GM10248 (cell line): ENCODE measurements at places on chromosomes 12 and 14.

- no peak for DNase-seq
These were observed 99.8 kb upstream of the TMTC1 start for GRCh38 chr12:29883525-29883924.

GRCh38 chr12:105704787-105705186, 374.3 kb downstream of the C12orf75 start:
- DNase-seq: no peak

- no peak for DNase-seq
These were observed 219.7 kb downstream of the ACSS3 start for GRCh38 chr12:81297601-81298000.

- DNase-seq: no peak
These were observed 109.2 kb downstream of the IGF1 start for GRCh38 chr12:102371165-102371564.

GRCh38 chr14:94768521-94769390, 1.2 kb downstream of the GSC start:
- DNase-seq: no peak

GRCh38 chr12:107309020-107309419, 215.7 kb upstream of the CRY1 start:
- no peak for DNase-seq

DNA sequence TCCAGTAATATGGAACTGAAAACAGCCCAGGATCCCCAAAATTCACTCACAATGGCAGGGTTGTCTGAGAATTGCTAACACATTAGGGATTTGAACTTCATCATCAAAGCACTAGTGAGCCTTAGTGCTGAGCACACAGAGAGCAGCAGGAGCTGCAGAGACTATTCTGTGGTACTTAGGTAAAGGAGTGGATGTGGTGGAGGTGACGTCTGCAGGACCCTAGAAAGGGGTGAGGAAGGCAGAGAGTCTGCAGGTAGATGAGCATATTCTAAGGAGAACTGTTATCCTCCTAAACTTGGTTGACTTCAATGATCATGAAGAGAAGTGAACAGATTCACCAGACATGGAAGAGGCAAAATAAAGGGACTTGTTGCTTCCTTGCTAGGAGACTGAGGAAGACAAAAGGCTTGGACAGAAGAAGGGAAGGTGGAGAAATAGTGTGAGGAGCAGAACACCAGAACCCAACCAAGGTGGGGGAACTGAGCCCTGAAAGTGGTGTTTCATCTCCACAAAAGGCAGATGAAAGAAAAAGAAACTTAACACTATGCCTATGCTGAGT, 1164.0 kb downstream of the TMEM121 start:
- DNase-seq: no peak

DNA sequence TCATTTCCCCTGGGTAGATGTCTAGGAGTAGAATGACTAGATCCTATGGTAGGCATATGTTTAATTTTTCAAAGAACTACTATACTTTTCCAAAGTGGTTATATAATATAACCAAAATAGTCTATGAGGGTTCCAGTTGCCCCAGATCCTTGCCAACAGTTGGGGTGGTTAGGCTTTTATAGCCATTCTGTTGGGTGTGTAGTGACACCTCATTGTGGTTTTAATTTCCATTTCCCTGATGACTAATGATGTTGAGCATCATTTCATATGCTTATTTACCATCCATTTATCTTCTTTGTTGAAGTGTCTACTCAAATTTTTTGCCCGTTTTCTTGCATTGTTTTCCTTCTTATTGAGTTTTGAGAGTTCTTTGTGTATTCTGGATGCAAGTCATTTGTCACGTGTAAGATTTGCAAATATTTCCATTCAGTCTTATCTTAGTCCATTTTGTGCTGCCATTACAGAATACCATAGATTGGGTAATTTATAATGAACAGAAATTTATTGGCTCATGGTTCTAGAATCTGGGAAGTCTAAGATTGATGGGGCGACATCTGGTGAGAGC, 4.7 kb downstream of the SYNE2 start:
- no peak for DNase-seq

GRCh38 chr14:90698379-90698869, 117.8 kb downstream of the TTC7B start:
- no peak for DNase-seq

DNA sequence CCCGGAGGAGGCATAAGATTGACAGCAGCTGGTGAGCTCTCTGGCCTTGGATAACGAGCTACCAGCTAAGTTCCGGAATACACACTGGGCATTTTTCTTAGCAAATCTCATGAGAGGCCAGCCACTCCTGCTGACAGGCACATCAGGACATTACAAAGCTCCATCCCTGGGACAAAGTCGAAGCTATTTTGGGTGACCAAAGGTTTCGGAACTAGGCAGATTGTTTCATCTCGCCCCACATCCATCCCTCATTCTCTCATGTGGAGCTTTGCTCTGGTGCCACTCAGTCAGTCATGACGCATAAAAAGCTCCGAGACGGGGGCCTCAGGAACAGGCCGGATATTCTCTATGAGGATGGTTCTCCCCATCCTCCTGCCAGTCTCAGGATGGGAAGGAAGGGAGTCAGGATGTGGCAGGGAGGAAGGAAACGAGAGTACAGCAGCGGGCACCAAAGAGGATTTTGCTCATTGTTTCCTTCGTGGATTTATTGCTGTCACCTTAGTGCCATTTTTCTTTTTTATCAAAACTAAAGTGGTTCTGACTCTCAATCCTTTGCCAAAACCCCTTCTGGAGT, 253.1 kb upstream of the FKBP4 start:
- DNase-seq: no peak

GRCh38 chr12:54140588-54141388, 48.0 kb downstream of the SMUG1 start:
- no peak for DNase-seq

DNA sequence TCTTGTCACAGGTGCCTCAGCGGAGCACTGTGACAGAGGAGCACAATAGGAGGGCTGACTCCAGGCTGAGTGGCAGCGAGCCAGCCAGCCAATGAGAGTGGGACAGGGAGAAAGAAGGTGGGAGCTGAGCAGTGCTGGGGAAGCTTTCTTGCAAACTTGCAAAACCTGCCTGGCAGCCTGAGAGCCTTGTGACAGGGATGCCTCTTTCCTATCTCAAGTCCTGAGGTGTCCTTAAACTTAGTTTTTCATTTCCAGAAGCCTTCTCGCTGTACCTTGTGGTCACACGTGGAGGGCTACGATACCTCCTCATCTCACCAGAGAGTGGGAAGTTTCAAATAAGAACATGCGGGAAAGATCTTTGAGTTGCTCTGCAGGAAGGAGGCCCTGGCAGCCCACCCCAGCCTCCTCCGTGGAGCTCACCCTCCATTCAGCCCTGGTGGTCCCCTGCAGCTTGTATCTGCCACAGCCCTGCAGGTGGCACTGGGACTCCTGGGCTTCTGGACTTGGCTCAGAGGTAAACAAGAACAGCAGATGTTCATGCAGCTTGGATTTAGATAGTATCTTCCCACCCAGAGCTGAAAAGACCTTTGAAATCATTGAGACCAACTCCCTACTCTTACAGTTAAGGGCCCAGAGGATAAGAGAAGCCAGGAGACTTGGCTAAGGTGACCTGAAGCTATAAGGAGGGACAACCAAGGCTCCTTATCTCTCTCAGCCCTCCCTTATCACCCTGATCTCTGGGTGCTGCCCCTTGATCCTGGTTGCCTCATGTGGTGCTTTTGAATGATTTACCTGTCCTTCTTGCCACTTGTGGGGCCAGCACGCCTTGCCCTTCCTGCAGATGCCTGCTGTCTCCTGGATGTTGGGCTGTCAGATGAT, 153.5 kb upstream of the MAX start:
- DNase-seq: no peak
